Stimulated activated naive CD4-positive, alpha-beta T cell (primary cell): ENCODE measurements at places on chromosomes 12 and 14.

- no peak for DNase-seq
Observed at GRCh38 chr12:34400986-34401658, 378.8 kb downstream of the ALG10 start.

DNA sequence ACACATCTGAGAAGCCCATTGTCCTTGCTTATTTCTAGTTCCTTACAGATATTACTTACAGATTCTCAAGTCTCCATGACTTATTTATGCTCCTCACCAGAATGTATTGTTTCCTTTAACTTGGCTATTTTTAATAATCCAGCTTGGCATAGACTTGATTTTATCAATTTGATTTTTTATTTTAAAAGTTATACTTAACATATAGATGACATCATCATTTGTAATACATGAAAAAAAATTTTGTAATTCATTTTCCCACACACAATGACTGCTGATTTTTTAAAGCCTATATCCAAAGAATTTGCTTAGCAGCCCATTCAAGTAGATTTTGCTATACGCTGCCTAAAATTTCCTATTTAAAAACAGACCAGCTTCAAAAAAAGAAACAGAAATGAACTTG is 39.8 kb downstream of the PTPRR start:
- no peak for DNase-seq

GRCh38 chr12:105907982-105908381 is 230.8 kb downstream of the NUAK1 start:
- no peak for DNase-seq

DNA sequence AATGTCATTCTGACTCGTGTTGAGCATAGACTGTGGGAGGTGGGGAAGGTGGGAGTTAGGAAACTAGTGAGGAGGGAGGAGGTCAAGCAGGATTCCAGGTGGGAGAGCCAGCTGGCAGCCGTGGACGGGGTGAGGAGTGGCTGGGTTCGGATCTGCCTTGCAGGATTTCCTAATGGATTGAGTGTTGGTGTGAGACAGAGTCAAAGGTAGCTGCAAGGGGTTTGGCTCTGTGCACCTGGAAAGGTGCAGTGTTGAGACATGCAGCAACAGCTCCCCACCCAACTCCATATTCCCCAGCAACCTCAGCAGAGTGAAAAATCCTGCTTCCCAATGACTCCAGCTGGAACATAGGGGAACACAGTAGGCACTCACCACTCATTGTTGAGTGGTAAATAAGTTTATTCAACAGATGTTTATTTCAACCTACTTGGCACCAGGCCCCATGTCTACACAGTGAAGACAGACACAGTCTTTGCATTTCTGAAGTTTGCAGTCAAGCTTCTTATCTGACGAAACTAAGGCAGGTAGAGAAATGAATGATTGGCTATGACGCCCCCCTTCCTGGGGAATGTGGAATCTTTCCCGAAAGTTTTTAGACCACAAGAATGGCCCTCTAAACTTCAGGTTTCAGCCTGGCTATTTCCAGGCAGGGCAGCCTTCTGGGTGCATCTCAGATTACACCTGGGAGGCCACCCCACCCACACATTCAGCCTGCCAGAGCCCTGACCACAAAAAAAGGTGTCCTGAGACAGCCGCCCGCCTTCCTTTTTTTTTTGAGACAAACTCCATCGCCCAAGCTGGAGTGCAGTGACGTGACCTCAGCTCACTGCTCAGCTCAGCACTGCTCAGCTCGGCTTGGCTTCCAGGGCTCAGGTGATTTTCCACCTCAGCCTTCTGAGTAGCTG is 37.9 kb upstream of the PLEKHG6 start:
- no peak for DNase-seq

GRCh38 chr12:88946372-88946997 is 366.2 kb upstream of the KITLG start:
- no peak for DNase-seq
